ENCODE measurements at places on chromosomes 3 and 15.

DNA sequence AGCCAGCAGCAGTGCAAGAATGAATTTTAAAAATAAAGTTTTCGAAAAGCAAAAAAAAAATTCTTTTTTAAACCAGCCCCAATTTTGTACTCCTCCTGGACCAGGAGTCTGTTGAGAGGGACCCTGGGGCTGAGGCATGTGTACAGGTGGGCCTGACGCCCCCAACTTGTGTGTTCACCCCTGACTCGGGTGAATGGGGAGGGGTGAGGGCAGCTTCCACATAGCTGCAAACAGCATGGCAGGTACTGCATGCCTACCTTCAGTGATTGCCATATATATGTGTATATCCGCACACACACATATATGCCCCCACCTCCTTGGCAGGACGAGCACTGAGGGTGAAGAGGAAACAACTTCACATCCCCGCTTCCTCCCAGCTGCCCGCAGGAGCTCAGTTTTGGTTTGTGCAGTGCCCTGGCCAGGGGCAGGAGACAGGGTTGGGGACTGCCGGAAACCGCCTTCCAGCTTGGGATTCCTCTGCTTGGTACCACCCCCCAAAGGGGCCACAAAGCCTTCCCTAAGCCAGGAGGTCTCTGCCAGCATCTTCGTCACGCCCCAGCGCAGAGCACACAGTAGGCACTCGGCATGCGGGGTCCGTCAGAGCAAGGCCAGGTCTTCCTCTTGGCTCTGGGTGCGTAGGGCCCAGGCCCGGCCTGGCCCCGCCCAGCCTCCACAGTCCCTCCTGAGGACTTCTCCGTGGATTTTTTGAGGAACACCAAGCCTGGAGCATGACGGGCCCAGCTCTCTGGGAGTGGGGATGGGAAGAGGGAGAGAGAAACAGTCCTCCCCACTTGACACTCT is 61.8 kb upstream of the RPL32 start:
- no peak for DNase-seq

DNA sequence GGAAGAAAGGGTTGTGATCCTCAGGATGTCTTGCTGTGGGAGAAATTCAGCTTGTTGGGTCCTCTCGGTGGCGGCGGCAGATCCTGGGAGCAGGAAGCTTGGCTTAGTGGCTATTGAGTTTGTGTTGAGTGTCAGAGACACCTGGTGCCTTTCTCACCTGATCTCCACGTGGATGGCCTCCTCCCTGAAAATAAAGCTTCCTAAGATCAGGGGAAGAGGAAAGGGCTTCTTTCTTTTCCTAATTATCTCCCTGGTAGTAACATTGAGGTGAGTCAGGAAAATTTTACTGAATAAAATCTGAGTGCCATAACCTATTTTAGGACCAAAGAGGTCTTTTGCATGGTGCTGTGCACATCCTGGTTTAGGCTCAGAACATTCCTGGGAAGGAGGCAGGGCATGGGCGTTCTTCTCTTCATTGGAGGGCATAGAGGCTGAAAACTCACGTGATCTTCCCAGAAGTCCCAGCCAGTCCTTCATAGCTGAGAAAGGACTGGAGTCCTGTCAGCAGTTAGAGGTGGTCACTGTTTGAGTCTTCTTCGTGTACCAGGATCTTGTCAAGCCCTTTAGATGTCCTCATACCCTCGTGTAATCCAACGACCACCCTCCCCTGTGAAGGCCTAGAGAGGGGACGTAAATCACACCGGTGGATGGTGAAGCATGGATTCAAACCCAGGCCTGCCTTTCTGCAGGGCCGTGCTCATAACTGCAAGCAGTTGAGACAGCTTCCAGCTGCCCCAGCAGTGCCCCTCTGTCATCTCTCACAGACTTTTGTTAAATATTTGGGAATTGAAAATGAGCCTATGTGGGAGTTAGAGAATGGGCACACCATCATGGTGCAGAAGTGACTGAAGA is 1.1 kb downstream of the CMTM8 start:
- no peak for DNase-seq

- DNase-seq = no peak
Measured at GRCh38 chr3:61438253-61439121, 122.9 kb upstream of the PTPRG start.

GRCh38 chr3:135068011-135068410 is 273.0 kb downstream of the EPHB1 start:
- DNase-seq = no peak

DNA sequence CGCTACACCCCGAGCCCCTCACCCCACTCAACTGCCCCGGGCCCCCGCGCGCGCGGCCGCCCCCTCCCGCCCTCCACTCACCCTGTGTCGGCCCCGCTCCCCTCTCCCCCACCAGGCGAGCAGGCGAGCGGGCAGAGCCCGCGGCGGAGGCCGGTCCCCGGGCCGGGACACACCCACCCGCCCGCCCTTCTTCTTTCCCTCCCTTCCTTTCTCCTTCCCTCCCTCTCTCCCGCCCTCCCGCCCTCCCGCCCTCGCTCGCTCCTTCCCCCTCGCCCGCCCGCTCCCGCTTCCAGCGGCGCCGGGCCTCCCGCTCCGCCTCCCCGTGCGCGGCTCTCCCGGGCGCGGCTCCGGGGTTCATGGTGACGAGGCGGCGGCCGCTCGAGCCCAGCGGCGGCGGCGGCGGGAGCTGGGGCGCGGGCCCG is at the start of gene CTDSPL:
Gene CTDSPL (plus strand): TSS at position 261 of the 422 bp plus-strand sequence. CDS start 320 bp downstream, outside the sequence.
- no peak for DNase-seq

Data from activated CD8-positive, alpha-beta memory T cell treated with anti-CD3 and anti-CD28 coated beads for 1 hour (primary cell).